ENCODE measurements at places on chromosomes 13 and 19. TPM values are rescaled to one million over a fixed set of nuclear protein-coding genes. Genes with fewer than 3 reads are reported as not detected.

GRCh38 chr19:6472713-6473112 lies 8.6 kb downstream of the CRB3 start:
- no peak for DNase-seq

DNA sequence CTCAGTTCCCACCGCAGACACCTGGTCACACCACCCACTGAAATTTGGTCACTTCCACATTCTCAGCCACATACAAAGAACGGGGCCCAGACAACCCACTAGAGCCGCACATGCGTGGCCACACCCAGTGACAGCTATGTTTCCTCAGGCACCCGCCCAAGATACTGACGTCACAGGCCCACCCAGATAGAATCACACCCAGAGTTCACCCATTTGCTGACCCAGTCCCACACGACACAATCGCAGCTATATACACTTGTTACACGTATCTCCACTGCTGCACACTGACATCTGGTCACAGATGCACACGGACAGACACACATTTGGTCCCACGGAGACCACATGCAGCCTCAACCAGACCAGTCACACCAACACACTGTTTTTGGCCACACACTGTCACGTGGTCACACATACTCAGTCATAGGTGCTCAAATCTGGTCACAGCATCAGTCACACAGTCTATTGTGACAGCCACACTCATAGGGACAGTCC lies 2.9 kb downstream of the NUMBL start:
- DNase-seq, result peak; percentile 60

Gene APC2
- 0.79 TPM for total RNA-seq

- DNase-seq, result peak; percentile 60
Observed at GRCh38 chr19:46984077-46985010, 35.3 kb upstream of the NPAS1 start.

GRCh38 chr19:16033721-16034120 lies 42.6 kb upstream of the TPM4 start:
- no peak for DNase-seq

Data from A172 (cell line).